ENCODE measurements at places on chromosomes 5 and 9. TPM values are rescaled to one million over a fixed set of nuclear protein-coding genes. Genes with fewer than 3 reads are reported as not detected.

The CFAP90 gene
- polyA plus RNA-seq: 1.3 TPM

The PHF24 gene
- 0.05 TPM for polyA plus RNA-seq

The OR2K2 gene
- polyA plus RNA-seq: not detected

The BTNL3 gene
- 0.08 TPM for polyA plus RNA-seq

The C1QTNF2 gene
- polyA plus RNA-seq: 0.92 TPM

The IRX2 gene
- 13.6 TPM for polyA plus RNA-seq

All from GM23338 (cell line).